ENCODE measurements at places on chromosomes 6 and 20. TPM values are rescaled to one million over a fixed set of nuclear protein-coding genes. Genes with fewer than 3 reads are reported as not detected.

The PDE7B gene
- total RNA-seq, result 13.3 TPM

The MAP1LC3A gene
- total RNA-seq, result 72.1 TPM

The PSORS1C1 gene
- total RNA-seq, result 0.62 TPM

The GABBR1 gene
- 106 TPM for total RNA-seq

The DAAM2 gene
- 61.9 TPM for total RNA-seq

The C6orf15 gene
- not detected for total RNA-seq

The ELOVL4 gene
- 1.2 TPM for total RNA-seq

- DNase-seq, result peak; percentile 8
Measured at GRCh38 chr6:89270951-89271721, 44.0 kb downstream of the GABRR2 start.

- DNase-seq, result no peak
Measured at GRCh38 chr6:11865680-11866300, 87.2 kb upstream of the ADTRP start.

- DNase-seq, result no peak
Measured at GRCh38 chr20:44651434-44651683, 140 bp downstream of the ADA start.

DNA sequence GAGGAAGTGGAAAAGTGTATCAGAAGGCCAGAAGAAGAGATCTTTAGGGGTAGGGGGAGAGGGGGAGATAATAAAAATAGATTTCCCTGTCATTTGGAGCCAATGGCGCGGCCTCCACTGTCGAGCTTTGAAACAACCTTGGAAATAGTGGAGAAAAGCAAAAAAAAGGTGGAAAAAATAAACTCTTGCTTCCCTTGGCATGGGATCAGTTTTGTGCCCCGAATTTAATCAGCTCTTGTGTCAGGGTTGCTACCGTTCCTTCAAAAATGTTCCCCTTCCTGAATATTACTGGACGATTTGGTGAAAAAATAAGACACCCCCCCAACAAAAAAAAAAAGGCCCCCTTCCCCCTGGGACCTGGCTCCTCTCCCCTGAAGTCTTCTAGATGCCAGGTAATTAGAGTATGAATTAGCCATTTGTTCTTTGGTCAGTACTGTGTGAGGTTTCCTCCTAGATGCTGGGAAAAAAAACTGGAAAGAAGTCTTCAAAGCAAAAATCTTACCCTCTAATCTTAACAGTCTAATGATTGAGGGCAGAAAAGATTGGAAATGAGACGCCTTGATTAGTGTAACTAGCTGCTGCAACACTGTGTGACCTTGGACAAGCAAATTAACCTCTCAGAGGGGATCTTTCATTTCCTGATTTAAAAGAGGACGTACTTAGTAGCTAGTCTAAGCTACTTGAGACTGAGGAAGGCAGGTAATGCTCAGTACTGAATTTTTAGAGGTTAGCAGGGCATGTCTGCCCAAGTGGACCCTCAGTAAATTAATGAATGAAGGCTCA is 872 bp upstream of the RBM39 start:
- DNase-seq, result no peak

DNA sequence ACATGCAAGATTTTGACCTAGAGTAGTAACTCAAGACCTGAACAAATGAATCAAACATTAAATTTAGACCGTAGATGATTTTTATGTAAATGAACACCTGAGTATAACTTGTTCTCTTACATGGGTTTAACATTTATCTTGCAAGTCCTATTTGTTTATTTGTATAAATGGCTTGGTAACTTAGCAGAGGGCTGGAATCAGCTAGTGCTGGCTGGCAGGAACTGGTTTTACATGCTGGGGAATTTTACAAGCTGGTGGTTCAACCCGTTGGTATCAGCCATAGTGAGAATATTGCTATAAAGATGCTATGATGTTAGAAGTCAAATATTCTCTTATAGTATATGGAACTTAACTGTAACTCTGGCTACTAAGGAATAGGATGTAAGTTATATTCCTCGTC is 8.9 kb downstream of the SLC22A2 start:
- no peak for DNase-seq

GRCh38 chr6:39344821-39345280 is 22.3 kb upstream of the KCNK16 start:
- DNase-seq, result no peak

DNA sequence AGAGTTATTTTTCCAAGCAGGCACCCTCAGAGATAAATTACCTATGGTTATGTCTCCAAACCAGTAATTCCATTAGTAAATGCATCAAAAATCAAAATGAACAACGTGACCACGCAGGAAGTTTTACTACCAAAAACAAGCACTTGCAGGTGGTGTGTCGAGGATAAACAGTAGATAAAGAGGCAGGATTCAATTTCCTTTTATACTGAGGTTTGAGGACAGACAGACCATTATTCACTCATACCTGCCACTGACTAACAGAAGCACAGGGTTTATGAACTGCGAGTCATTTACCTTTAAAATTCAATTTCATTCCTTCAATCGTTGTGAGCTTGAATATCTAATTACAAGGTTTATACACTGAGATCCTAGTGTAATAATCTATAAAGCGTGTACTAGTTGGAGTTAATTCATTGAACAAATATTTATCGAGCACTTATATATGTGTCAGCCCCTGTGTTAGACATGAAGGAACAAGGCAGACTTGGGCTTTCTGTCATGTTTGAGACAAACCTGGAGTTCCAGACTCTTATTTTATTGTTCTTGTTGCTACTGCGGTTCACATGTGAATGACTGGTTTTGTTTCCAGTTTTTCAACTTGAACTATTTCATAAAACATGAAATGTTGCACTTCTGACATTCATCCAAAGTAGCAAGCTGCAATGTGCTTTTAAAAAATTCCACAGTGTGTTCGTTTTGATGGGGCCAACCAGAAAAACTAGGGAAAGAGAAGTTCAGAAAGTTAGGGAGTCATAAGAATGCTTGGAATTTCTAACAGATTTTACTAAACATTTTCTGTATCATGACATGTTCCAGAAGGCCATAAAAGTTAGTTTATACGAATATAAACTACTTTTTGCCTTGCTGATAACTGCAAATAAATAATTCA is 205.6 kb downstream of the UST start:
- no peak for DNase-seq

DNA sequence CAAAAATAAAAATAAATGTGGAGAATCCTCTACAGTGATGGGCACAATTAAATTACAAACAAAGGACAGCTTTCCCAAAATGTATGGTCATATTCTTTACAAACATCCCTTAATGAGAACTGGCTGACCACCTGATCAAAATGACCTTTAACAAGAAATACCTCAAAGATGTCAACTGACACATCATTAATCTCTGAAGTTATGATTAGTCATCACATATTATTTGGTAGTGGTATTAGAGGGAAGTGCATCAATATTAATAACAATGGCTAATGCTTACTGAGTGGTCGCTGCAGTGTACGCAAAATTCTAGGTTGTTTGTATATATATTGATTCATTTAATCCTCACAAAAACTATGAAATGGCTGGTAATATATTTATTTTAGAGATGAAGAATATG is 340.6 kb downstream of the GJA1 start:
- DNase-seq, result no peak

GRCh38 chr6:148525453-148525852 is 182.8 kb downstream of the SASH1 start:
- no peak for DNase-seq

DNA sequence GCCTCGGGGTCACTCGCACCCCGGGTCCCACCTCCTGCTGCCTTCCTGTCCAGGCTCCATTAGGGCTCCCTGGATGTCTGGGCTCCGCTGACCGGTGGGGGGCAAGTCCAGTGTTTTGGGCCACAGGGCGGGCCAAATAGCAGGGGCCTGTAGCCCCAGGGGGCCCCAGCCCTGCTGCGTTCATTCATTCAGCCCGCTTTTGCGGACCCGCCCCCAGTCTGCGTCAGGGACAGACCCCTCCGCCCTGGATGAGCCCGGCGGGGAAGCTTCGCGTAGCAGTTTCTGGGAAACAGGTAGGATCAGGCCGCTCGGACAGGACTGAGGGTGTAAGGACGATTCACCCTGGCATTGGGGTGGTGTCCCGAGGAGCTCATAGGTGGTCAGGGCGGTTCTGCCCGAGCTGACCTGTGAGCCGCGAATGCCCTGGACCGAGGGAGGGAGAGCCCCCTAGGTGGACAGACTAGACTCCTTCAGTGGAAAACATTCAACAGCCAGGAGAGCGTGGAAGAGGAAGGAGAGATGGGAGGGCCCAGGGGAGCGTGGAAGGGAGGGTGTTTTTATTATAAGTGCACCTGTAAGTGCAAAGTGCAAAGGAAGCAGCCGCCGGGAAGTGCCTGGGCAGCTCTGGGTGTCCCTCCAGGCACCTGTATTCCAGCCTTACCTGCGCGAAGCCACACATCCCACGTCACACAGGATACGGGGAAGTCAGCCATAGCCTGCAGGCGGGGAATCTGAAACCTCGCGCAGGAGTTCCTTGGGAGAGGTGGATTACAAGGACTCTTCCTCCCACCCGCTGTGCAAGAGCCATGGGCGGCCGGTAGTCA is 662 bp downstream of the ENTPD6 start:
- DNase-seq, result no peak

DNA sequence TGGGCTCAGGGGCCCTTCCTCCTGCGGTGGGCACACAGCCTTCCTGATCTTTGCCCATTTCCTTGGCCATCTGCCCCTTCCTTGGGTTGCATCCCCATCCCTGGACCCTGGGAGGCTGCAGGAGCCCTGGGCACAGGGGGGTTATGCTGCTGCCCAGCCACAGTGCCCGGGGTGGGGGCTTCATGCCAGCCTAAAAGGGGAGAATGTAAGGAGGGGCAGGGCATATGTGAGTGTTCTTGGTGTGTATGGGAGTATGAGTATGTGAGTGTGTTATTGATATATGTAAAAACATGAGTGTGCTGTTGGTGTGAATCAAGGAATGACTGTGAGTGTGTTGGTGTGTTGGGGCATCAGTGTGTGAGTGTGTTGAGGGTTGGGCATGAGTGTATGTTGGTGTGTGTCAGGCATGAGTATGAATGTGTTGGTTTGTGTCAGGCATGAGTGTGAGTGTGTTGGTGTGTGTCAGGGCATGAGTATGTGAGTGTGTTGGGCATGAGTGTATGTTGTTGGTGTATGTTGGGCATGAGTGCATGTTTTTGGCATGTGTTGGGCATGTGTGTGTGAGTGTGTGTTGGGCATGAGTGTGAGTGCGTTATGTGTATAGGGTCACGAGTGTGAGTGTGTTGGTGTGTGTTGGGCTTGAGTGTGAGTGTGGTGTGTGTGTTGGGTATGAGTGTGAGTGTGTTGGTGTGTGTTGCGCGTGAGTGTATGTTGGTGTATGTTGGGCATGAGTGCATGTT is 14.7 kb upstream of the CST8 start:
- no peak for DNase-seq

- no peak for DNase-seq
Measured at GRCh38 chr6:102774326-102774725, 1380.8 kb downstream of the GRIK2 start.

DNA sequence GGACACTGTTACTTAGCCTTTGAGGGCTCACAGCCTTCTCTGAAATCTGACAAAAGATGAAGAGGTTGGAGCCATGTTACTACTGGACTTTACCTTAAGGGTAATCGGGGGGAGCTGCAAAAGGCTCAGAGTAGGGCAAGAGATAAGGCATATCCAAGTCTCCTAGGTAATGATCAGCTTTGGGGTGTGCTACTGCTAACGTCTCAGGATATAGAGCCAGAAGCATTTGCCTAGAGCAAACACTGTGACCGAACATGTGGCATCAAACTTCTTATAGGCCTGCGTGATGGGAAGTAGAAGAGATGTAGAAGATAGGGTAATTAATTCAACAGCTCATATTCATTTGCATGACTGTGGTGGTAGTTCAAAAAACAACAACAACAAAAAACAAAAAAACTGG is 11.1 kb downstream of the UBE2V1 start:
- DNase-seq, result no peak

GRCh38 chr6:161557333-161558107 is 283.7 kb upstream of the AGPAT4 start:
- no peak for DNase-seq

DNA sequence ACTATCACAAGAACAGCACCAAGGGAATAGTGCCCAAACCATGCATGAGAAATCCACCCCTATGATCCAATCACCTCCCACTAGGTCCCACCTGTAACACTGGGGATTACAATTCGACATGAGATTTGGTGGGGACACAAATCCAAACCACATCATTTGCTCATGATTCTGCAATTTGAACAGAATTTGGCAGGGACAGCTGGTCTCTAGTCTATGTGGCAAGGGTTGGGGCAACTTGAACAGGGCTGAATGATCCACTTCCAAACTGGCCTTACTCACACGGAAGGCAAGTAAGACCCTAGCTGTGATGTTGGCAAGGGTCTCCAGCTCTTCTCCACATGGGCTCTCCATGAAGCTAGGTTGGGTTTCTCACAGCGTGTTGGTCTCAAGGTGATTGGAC is 10.1 kb upstream of the FKBP5 start:
- no peak for DNase-seq

DNA sequence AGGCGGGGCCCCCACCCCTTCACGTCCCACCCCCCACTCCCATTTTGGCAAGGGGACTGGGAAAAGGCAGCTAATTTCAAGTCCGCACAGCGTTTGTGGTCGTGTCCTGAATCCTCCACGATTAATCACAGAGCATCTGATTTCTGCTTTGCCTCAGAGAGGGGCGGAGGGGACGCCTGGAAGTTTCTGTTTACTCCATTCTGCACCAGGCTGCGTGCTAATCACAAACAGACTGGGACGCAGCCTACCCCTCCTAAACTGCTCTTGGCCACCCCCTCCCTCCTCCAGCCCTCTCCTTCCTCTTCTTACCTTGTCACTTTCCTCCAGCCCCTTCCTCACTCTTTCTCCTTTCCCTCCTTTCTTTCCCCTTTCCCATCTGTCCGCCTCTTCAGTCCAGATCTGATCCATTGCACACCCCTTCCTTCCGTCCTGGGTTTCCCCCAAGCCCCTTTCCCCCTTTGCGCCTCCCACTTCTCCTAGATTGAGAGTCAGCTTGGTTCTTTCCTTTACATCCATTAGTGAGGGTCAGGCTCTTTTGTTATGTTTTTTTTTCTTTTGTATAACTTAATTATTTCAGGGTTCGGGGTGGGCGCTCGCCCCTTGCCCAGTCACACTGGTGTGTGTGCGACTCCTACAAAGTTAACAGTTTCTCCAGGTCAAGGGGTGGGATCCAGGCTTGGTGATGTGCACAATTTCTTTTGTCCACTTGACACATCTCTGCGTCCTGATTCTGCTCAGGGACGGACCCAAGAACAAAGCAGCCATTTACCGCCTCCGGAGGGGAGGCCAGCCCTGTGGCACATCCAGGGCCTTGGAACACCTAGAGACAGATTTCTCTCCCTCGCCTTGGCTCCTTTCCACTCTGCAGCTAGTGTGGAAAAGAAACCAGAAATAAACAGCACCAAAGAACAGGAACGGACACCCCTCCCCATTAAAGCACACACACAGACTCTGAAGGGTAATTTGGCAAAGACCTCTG is 520 bp upstream of the RIPOR3 start:
- no peak for DNase-seq

- no peak for DNase-seq
Measured at GRCh38 chr6:108658174-108658573, 97.5 kb downstream of the FOXO3 start.

- DNase-seq, result no peak
Measured at GRCh38 chr6:165181951-165182414, 127.4 kb downstream of the C6orf118 start.

DNA sequence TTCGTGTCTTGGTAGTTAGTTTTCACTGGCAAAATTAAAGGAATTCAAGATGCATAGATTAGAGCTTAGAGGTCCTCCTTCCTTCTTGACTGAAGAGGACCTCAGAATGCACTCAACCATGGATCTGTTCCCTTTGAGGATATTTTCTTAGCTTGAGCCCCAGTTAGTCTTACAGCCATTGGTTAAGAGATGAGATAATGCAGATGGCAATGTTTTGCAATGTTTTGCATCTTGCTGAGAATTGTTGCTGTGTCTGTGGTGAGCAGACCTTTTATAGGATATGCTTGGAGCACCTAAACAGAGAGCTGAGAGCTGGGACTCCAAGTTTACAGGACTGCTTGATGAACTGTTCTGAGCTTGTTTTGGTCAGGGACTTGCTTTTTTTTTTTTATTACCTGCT is 107.5 kb downstream of the TMEM170B start:
- no peak for DNase-seq

Measured in sciatic nerve (tissue), 2 donors.